ENCODE measurements at places on chromosomes 3 and 15.
A peak's percentile ranks its signal among the peaks of the same experiment; 100 is the strongest.

DNA sequence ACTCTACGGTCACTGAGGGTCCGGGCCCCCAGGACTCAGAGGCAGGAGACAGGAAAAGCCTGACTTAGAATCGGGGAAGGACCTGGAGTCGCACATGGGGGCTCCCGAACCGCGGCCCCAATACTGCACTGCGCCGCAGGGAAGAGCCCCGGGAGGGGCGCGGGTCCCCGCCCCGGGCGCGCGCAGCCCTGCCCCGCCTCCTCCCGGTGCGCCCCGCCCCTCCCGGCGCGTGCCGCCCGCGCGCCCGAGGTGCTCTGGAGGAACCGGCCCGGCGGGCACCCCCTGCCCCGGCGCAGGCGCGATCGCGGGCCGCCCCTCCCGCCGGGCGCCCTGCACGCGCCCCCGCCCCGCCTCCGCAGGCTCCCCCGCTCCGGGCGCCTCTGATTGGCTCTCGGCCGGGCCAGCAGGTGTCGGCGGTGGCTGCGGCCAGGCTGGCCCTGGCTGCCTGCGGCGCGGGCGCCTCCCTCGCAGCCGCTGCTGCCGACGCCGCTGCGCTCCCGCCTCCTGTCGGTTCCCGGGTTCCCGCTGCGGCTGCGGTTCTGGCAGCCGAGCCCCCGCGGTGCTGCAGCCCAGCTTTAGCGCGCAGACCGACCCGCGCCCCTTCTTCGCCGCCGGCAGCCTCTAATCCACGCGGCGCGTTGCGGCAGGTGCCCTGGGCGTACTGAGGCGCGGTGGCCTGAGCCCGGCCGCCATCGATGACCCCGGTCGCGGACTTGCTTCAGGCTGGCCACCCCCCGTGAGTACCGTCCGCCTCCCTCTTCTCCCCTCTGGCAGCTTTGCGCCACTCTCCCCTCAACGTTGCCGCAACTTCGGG lies at the start of gene MYRIP:
MYRIP (plus strand) TSS at position 429 of the 814 bp plus-strand sequence. CDS start 91,208 bp downstream, outside the sequence.
- peak; percentile 95 for DNase-seq

- peak; percentile 14 for DNase-seq
These were observed 142.8 kb downstream of the CHL1 start for GRCh38 chr3:339351-339750.

DNA sequence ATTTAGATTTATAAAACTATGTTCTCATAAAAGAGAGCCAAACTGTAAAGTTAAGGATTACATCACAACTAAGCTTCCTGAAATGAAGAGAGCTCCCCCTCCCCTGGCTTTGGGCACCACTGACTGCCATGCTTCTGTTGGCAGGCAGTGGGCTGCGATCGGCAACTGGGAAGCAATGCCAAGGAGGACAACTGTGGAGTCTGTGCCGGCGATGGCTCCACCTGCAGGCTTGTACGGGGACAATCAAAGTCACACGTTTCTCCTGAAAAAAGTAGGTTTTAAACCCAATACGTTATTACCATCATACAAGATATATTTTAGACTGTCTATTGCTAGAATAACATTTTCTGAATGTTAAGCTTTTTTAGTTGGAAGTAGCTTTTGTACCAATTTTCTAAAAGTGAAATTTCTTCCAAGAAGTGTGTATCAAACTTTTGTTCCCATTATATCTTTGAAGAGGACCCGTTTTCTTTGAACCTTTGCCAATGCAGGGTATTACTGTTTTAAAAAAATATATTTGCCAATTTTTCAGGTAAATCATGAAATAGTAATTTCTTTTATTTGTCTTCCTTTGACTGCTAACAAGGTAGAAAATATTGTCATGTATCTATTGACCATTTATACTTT lies 184.1 kb downstream of the ADAMTSL3 start:
- peak; percentile 62 for DNase-seq

GRCh38 chr3:33858131-33858530 lies 59.7 kb downstream of the PDCD6IP start:
- DNase-seq: no peak

DNA sequence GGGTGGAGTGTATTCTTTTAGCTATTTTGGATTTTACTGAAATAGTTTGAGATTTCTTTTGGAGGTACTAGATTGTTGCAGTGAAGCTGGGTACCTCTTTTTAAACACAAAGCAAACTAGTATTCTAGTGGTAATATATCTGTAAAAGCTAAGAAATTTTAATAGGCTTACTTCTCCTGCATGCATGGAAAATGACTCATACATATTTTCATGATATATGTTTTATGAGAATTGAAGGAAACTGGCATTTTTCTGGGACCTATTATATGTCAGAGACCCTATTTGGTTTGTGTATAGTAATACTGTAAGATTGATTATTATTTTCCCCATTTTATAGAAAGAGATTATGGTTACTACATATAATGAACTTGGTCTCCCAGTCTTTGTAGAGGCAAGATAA lies 851.0 kb downstream of the DIPK2A start:
- DNase-seq: no peak

- no peak for DNase-seq
These were observed 247.7 kb downstream of the IL20RB start for GRCh38 chr3:137205394-137206045.

DNA sequence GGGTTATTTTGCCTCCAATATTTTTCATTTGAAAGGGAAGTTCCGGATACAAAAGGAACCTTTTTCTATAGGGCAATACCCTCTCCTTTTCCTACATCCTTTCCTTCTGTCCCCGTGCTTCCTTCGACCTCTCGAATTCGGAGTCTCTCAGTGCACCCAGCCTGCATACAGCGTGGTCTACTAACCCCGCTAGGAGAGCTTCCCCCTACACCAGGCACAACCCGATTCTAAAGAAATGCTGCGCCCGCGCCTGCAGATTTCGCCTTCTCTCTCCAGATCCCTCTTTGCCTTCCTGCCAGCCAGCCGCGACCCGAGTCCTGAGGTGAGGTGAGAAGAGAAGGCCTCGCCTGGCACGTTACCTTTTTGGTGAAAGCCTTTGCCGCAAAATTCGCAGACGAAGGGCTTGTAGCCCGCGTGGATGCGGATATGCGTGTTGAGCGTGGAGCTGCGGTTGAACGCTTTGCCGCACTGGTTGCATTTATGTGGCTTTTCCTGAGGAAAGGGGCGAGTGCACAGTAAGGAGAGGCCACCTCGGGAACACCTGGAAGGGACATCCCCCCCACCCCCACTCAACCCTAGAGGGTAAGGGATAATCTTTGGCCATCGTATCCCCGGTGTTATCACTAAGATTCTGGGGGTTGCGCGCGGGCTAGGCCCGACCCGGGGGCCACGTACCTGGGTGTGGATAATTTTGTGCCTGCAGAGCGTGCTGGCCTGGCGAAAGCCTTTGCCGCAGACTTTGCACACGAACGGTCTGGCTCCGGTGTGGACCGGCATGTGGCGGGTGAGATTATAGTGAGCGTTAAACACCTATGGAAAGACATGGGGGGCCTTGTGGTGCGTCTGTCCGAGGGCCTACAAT lies 2.3 kb downstream of the FEZF2 start:
- DNase-seq: peak; percentile 67

GRCh38 chr3:124627501-124627908 lies 102.7 kb upstream of the UMPS start:
- no peak for DNase-seq

DNA sequence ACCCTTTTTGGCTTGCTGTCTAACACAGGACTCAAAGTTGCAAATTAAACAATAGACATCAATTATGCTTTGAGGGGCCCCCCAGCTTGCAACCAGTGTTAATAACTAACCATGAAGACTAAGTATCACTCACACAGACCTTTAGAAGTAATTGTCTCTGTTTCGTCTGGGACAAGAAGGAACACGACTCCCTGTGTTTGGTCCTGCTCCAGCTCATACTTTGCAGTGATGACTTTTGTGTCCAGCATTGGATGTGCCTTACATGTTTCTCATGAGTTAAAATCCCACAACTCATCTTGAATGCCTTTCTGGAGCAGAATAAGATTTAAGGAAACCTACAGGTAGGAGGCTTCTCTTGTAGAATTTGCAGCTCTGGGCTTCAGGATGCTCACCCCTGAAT lies 53.1 kb downstream of the GMNC start:
- no peak for DNase-seq

Data from H7 (cell line).